Stimulated activated naive CD4-positive, alpha-beta T cell (primary cell): ENCODE measurements at places on chromosomes 11 and 22.

DNA sequence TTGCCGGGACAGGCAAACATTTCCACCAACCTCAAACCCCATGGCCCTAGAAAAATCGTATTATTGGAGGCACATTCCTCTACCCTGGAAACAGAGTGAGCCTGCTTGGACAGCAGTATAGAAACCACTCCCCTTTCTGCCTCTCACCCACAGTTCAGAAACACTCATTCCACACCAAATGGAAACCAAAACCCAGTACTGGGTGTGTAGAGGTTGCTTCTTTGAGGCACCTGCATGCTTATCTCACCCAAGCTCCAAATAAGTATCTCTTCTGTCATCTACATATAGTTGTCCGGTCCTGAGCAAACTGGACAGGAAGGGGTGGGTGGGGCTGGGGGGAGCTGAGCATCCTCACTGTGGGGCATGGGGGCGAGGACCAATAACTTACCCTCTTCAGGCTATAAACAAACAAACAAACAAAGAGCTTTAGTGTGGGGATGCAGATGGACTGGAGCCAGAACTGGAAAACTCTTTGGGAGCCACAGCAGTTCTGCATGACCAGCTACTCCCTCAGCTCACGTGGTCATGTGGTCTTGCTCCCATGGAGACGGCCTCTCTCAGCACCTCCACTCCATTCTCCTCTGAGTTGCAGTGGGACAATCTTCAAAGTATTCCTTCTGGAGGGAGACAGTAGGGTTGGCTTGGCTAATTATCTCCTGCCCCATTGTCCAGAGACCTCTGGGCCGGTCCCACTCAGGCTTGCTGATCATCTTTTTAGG lies 1.0 kb upstream of the PLAAT2 start:
- DNase-seq, result no peak

- no peak for DNase-seq
These were observed 19.8 kb upstream of the OOSP1 start for GRCh38 chr11:59918480-59918879.

DNA sequence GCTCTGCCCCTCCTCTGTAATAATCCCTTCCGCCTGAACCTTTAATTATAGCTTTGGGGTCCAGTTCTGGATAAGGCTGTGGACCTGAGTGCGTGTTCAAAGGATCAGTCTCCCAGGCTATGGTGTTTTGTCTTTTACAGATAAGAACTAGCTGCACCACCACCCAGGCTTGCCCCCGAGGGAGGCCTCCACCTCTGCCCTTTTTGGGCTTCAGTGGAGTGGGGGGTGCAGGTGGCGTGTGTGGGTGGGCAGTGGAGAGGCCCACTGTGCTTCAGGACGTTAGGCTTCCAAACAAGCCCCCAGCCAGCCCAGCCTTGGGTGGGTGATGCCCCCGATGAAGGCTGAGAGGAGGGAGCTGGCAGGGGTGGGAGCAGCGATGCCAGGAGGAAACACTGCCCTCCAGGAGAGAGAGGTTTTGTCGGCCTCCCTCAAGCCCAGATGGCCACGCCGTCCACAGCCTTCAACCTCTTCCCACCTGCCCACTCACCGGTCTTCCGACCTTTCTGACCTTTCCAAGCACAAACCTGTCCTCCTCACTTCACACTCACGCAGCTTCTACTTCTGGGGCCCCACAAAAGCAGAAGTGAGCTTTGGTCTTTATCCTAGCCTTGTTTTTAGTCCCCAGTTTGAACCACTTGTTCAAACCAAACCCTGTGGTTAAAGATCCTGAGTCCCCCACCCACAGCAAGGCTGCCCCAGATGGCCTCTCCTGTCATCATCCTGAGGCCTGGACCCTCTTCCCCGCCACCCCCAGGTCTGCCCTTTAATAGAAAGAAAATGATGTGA lies 20.4 kb downstream of the PSMD13 start:
- no peak for DNase-seq

GRCh38 chr22:27264184-27264583 lies 537.4 kb downstream of the MN1 start:
- DNase-seq, result no peak

GRCh38 chr22:23775779-23776375 lies 3.2 kb downstream of the MMP11 start:
- DNase-seq, result no peak

GRCh38 chr11:45212566-45213315 lies 66.3 kb downstream of the PRDM11 start:
- no peak for DNase-seq

DNA sequence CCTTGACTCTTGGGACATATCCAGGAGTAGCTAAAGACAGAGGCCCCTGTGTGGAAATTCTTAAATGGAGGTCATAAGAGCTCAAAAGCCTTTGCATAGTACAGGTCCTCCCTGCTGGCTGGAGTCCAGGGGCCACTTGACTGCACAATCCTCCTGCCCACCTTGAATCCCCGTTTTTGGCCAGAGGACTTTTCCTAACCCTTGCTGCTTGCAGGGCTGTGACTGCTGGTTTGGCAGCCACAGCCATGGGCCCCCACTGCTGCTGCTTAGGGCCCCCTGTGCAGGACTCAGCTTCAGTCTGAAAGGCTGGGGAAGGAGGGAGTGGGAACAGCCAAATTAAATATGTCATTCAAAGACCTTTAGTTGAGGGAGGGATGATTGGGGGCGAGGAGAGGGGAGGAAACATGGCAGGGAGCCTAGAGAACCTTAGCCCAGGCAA lies 33.4 kb downstream of the ARHGAP1 start:
- no peak for DNase-seq

DNA sequence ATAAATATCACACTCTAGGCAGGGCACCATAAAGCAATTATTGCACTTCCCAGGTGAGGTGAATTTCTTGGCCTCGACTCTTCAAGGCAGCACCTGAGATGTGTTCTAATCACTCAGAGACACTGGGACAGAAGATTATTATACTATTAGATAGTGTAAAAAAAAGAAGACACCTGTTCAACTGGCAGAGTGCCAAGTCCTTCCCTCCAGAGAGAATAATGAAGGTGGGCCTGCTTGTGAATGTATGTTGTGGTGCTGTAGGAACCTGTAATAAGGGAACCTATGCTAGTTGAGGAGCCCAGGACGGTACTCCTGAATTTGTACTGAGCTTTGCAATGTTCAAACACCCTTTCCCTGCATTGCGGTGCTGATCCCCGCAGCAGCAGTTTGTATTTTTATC lies 107.5 kb downstream of the NXPE2 start:
- no peak for DNase-seq

DNA sequence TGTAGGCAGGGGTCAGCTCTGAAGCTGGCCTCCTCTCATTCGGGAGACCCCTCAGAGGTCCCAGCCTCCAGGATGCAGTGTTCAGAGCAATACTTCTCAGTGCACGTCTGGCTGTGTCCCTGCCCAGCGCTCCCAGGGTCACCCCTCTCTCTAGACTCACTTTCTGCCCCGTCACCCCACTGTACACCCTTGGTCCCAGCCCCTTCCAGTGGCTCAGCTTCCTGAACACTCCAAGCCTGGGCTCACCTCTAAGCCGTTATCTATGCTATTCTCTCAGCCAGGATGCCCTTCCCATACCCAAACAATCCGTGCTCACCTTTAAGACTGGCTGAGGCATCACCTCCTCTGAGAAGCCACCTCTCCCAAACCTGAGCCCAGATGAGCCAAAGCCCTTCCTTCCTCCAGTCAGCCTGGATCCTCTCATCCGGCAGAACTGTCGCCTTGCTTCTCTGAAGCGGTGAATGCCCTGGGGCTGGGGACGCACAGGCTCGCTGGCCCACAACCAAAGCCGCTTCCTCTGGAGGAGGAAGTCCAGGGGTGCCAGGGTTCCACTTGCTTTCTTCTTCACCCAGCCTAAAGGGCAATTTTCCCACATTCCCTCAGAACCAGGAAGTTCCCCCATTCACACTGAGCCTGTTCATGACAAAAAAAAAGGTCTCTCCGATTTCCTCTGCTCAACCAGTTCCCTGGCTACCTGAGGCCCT lies 13.7 kb upstream of the CDKN1C start:
- no peak for DNase-seq

- no peak for DNase-seq
These were observed 2.7 kb downstream of the TNRC6B start for GRCh38 chr22:40180403-40180802.

DNA sequence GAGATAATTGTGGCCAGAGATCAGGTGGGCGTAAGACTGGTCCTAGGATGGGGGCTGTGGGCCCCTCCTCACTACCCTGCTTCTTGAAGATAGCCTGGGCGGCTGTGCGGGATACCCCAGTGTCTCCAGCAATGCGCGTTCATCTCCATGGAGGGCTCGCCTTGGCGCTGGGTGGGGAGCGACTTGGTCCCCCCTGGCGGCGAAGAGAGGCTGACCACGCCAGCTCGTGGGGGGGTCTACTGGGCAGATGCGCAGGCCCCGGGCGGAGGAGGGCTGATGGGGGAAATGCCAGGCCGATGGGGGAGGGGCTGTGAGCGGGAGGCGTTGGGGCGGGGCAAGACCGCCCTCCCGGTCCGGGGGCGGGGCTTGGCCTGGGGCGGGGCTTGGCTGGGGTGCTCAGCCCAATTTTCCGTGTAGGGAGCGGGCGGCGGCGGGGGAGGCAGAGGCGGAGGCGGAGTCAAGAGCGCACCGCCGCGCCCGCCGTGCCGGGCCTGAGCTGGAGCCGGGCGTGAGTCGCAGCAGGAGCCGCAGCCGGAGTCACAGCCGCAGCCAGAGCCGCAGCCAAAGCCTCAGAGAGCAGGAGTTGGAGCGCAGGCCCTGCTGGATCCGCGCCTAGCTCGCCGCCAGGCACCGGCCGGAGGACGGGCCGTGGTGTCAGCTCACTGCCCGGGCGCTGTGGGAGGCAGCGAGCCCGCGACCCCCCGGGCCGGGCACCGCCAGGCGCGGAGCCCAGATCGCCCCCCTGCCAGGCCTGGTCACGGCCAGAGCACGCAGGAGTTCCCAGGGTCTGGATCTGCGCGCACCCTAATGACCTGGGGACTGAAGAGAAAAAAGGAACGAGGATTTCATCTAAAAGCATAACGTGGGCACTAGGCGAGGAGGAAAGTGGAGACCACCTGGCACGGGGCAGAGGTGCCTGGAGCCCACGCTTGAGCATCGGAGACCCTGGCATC lies at the start of gene SLC35E4:
SLC35E4 (plus strand) TSS at position 509 of the 953 bp plus-strand sequence. CDS start 670 bp downstream, outside the sequence.
- peak; percentile 92 for DNase-seq

- no peak for DNase-seq
These were observed 220.1 kb upstream of the CNTN5 start for GRCh38 chr11:98800696-98801095.

DNA sequence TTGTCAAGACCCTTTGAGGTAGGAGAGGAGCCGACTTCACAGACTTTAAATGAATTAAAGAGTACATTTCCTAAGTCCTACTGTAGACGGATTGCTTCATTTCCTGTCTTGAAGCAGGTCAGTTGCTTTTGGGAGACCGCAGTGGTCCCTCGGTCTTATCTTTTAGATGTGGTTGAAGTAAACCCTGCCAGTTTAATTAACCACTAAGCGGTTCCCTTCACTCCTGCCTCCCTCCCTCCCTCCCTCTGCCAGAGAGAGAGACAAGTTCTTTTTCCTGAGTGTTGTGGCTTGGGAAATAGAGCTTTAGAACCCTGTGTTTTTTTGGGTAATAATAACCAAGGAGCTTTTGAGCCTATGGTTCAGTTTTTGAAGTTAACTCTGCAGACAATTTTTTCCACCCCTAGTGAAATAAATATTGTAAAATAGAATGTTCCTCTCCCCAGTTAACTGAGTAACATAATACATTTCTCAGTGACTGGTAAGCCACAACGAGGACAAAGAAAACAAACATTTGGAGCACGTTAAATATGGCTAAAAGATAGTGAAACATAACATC lies 147.5 kb downstream of the LDLRAD3 start:
- DNase-seq, result no peak

GRCh38 chr11:119282495-119282894 lies 34.4 kb downstream of the MCAM start:
- no peak for DNase-seq

- no peak for DNase-seq
These were observed 90.2 kb upstream of the KCNQ1OT1 start for GRCh38 chr11:2789791-2790567.

- no peak for DNase-seq
These were observed 3.1 kb downstream of the BIK start for GRCh38 chr22:43113526-43114251.

DNA sequence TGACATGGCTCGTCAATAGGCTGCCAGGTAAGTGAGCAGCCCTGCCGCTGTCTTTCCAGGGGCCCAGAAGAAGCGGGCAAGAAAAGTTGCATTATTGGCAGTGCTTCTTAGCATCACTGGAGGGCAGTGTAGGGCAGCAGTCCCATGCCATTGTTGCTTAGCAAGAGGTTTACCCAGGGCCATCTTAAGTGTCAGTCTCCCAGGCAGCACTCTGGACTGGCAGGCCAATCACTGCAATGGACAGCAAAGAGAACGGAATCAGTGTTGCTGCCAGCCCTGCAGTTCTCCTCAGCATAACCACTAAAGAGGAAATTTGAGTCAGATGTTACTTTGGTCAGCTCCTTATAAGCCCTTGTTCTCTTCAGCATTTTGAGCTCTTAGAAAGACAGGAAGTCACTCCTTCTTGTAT lies 13.4 kb upstream of the GRK2 start:
- DNase-seq, result peak; percentile 20

GRCh38 chr22:47965066-47965465 lies 1202.6 kb downstream of the TBC1D22A start:
- no peak for DNase-seq
